ENCODE measurements at places on chromosomes 1 and 21.

DNA sequence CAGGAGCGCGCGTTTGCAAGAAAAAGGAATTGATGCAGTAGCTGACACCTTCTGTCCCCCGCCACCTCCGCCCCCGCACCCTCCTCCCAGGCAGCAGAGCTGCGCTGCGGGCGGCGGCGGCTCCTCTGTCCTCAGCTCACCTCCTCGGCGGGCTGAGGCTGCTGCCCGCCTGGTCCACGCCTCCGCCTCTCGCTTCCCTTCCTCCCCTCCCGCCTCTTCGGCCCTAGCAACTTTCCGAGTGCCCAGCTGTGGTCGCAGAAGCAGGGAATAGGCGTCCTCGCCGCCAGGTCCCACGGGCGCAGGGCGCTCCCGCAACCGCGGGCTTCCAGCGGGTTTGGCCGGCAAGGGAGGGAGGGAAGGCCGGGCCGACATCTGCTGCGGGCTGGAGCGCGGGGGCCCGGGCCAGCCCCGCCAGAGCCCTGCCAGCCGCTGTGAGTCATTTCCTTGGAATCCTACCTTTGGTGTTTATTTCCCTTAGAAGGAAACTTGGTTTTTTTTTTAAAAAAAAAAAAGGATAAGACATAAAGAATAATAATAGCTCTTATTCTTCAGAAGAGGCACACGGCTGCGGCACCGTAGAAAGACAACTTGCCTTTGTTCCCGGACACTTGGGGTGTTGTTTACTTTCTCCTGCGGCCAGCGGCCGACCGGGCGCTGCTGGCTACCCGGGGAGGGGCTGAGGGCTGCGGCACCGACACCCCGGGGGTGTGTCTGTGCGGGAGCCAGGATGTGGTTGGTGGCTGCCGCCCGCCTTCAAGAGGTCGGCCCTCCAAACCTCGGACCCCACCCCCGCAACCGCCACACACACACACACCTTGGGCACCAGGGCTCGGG, 1.1 kb downstream of the SERTAD4 start:
- DNase-seq: no peak

DNA sequence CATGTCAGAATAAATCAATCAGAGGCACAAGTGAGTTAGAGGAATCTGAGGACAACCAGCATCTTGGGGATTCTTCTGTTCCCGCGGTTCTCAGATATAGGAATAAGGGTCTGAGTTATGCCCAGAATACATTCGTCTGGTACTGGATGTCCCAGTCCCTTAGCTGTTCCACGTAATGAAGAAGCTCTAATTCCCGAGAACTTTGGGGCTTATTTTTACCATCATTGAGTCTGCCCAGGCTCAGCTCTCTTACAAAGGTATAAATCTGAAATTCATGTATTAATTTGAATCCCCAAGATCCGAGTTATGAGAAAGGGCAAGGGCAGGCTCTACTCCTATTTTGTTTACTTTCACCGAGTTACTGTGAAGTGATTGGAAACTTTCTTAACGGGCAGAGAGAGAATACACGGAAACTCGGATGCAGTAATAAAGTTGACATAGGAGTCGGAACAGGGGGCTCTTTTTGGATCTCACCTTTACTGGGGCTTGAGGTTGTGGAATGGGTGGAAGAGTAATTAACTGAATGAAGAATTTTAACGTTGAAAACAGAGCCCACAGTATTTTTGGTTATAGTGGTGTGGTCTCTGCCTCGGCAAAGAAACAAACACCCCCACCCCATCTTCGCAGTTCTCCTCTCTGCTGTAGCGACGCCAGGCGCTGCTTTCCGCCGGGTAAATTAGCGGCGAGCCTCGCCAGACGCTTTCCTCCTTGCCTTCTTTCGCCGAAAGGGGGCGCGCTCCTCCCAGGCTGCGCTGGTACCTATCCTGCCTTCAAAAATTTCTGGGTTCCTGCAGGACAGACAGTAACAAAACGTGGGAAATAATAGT, 7.1 kb downstream of the PRRX1 start:
- DNase-seq: no peak

- no peak for DNase-seq
Observed at GRCh38 chr1:7753641-7754040, 17.5 kb upstream of the VAMP3 start.

- no peak for DNase-seq
Observed at GRCh38 chr1:59292562-59292961, 4.3 kb upstream of the FGGY start.

DNA sequence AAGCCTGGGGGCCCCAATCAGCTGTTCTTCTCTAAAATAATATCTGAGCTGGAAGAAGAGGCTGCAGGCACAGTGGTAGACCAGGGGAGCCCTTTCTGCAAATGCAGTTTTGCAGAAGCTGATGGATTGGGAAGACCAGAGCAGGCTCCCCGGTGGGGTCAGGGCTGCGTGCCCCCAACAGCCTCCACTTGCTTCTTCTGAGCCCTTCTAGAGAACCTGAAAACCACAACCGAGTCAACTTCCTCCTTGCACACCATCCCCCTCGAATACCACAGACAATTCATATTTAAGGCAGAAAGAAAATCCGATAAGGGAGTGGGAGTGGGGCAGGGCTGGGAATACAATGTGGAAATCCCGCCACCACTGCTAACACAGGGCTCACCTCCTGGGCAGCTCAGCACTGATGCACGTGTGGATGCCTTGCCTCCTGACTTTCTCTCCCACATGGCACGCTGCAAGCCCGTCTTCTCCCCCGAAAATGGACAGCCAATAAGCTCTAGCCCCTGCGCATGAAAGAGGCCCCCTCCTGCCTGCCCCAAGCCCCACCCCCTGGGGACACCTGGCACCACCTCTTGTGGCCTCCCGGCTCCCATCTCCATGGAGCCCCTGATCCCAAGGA, 25.4 kb upstream of the ALDH4A1 start:
- no peak for DNase-seq

GRCh38 chr1:104804147-104804546, 1054.4 kb downstream of the AMY1C start:
- no peak for DNase-seq

DNA sequence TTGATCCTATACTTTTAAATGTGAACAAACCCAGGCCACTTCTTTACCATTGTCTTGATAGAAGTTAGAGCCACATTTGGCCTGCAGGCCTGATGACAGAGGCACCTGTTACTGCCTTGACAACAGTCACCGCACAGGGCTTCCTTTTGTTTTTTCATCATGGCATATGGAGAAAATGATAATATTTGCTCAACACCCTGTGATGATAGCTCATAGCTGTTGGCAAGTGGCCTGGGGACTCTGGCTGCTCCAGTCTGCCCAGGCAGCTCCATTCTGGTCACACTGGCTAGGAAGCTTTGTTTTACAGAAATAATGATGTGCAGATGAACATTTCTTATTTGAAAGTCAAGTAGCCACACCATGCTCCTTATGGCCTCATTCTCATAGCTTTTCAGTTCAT, 89.6 kb upstream of the GPR88 start:
- no peak for DNase-seq

- DNase-seq: no peak
Observed at GRCh38 chr1:111249960-111250359, 22.4 kb downstream of the CHI3L2 start.

DNA sequence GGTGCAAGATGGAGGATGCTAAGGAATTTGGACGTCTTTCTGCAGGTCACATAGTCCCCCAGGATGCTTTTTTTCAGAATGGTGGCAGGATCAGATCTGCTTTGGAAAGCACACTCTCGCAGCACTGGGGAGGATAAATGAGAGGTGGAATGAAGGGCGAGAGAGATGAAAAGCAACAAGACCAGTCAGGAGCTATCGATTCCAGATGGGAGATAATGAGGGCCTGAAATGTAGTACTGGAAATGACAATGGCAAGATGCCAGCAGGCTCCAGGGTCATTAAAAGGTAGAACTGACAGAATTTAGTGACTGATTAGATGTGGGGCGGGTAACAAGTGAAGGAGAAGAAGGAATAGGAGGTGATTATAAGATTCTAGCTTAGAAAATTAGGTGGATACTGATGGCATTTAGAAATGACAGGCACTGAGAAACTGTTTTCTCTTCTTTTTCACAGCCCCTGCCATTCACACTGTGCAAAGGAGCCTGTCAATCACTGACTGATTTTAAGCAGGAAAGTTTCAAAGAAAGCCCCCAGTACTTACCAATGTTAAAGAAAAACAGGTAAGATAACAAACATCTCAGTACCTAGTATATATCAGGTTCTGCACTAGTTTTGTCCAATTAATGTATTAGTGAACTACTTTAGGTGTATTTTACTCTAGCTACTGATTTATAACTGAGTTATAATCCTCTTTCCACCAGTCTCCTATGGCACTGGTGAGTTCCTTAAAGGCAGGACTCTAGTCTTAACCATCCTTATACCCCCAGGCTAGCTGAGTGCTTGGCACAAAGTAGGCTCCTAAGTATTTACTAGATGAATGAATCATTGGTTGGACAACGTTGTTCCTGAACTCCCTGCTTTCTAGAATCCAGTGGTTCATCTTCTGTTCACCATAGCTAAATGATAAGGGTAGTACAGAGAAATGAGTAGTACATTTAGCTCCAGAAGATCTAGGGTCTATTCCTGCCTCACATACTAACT, 9.2 kb downstream of the PIGM start:
- no peak for DNase-seq

DNA sequence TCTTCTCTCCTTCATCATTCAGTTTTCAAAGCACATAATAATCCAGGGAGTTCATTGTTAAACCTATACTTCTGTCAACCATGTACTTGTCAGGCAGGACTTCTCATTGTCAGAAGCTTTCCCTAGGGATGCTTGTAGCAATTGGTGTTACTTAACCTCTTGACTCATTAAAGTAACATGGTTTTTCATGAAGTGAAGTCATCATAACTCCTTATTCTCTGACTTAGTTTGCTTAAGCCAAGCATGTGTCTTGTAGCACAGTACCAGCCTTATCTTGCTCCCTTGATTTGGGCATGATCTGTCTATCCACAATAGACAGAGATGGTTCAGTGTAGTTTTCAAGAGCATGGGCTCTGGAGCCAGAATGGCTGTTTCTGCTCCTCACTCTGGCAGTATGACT, 45.3 kb downstream of the LRIG2 start:
- no peak for DNase-seq

- DNase-seq: no peak
Observed at GRCh38 chr1:106027871-106028270, 1028.6 kb upstream of the PRMT6 start.
